NCI-H1930 (cell line): ENCODE measurements at places on chromosomes 1 and 21.

DNA sequence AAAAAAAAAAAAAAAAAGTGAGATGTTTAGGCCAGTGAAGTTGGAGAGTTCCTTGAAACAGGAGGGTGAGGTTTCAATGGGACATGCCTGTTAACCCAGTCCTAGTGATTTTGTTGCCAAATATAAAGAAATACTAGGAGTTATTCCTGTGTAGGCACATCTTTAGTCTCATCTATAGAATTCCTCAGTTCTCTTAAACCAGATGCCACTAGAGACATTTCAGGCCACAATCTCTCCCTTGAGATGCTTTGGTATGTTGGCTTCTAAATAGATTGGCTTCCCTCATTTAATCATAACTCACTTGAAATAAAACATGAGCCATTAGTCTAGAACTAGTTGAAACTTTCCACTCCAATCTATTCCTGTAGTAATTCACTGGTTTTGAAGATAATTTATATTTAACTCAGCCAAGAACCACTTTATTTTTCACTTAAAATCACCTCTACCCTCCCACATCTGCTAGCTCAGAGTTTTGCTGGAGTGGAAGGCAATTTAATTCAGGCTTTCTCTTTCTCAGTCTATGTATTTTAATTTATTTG lies 29.8 kb downstream of the GPR137B start:
- DNase-seq: no peak

DNA sequence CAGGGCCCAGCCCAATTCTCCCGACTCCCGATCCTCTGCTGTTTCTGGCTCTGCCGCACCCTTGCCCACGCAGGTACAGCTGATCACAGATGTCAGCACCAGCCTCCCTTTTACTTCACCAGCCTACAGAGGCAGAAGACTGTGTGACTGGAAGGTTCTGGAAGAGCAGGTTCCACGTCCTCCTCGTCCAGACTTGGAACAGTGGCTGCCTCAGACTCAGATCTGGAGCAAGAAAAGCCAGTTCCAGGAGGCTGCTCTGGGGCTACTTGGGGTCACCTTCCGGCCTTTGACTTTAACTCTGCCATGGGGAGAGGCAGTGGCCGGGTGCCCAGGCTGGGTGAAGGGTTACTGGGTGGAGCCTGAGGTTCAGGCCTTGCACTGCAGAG lies 16.1 kb upstream of the KLHDC7A start:
- no peak for DNase-seq

DNA sequence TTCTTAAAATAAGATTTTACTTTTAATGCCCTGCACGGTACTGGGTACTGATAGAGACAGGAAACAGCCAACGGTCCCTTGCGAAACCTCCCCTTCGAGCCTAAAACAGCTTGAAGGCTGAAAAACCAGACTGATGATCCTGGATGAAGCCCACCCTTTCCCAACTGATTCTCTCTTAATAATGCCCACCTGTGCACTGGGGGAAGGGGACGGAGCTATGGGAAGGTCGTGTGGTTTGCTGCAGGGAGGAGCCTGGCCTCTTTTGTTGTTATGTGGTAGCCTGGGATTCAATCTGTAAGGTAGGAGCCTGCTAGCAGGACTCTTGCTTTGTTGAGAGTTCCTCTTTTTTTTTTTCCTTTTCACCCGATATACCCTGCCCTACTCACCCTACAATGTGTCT lies 25.6 kb downstream of the SAMSN1 start:
- no peak for DNase-seq

DNA sequence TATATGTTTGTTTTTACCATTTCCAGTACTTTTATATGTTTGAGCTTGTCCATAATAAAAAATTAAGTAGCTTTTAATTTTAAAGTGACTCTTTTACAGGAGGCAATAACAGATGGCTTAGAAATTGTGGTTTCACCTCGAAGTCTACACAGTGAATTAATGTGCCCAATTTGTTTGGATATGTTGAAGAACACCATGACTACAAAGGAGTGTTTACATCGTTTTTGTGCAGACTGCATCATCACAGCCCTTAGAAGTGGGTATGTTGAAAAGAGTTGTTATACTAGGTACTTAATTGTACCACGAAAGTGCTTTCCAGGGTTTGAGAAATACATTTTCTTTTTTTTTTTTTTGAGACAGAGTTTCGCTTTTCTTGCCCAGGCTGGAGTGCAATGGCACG lies 46.1 kb downstream of the RNF2 start:
- no peak for DNase-seq

GRCh38 chr21:32322103-32322502 lies 23.4 kb downstream of the MRAP start:
- DNase-seq: no peak

DNA sequence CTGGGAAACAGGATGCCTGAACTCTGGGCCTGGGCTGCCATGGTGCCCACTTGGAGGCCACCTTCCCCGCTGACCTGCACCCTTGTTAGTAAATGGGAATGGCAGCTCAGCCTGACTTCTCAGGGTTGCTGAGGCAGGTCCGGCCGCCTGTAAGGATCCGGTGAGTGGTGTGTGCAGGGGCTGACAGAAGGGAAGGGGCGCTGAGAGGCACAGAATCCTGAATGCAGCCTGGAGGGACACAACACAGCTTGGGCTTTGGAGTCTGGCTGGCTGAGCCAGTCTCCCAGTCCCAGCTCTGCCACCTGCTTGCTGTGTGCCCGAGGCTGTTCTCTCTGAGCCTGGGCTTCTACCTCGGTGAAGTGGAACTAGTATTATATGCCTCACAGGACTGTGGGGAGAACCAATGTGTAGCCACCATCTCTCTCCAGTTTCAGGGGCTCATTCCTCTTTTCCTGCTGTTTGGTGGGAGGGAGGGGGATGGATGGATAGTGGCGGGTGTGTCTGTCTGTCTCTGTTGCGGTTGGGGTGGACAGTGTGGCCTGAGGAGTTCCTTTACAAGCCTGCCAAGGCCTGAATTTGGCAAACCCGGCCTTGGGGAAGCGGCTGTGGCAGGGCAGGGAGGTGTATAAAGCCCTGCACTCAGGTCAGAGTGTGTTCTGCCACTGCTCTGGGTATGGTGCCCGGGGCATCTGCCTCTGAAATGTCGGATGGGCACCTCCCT lies 18.0 kb downstream of the ADORA1 start:
- no peak for DNase-seq

DNA sequence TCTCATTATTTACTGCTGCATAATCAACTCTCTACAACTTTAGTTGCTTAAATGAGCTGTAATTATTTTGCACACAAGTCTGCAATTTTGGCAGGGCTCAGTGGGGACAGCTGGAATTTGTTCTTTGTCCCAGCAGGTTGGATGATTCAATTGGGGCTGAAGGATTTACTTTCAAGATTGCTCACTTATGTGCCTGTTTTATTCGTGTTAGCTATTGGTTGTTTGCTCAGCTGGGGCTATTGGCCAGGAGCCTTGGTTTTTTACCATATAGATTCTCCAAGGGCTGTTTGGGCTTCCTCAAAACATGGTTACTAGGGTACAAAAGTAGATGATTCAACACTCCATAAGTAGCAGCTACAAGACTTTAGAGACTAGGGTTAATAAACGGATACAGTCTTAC lies 13.4 kb downstream of the OR10R2 start:
- peak; percentile 76 for DNase-seq

- DNase-seq: no peak
These were observed 43.4 kb upstream of the RHOU start for GRCh38 chr1:228691926-228692325.

DNA sequence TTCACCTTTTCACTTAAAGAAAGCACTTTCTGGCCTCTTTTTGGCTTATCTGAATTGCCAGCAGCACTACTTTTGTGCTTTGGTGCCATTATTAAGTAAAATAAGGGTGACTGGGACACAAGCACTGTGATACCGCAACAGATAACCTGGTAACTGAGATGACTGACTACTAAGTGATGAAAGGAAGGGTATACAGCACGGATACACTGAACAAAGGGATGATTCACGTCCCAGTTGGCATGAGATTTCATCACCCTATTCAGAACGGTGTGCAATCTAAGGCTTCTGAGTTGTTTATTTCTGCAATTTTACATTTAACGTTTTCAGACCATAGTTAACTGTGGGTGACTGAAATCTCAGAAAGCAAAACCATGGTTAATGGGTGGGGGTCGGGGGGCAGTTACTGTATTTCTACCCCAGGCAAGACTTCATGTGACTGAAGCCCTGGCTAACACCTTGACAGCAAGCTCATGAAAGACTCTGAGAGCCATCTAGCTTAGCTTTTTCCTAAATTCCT lies 102.8 kb downstream of the CLIC6 start:
- no peak for DNase-seq

DNA sequence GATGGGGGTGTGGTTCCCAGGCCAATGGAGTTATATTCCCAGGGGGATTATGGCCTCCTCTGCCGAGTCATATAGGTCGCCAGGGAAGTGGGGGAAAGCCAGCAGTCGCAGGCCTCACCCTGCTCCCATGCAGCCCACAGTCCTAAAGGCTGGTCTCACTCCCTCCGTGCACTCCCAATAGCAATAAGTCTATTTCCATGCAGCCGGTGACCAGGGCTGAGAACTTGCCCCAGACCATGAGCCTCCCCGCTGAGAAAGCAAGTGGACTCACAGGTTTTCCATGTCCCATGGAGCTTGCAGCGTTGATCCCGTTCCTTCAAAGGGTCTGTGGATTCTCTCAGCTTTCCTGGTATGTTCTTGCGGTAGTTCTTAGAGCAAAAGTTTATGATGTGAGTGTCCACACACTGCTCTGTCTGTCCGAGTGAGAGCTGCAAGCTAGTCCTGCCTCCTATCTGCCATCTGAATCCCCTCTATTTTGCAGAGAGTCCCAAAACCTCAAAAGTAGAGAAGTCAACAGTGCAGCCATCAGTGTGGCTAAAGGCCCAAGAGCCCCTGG lies 81.7 kb upstream of the TMPRSS2 start:
- DNase-seq: no peak

DNA sequence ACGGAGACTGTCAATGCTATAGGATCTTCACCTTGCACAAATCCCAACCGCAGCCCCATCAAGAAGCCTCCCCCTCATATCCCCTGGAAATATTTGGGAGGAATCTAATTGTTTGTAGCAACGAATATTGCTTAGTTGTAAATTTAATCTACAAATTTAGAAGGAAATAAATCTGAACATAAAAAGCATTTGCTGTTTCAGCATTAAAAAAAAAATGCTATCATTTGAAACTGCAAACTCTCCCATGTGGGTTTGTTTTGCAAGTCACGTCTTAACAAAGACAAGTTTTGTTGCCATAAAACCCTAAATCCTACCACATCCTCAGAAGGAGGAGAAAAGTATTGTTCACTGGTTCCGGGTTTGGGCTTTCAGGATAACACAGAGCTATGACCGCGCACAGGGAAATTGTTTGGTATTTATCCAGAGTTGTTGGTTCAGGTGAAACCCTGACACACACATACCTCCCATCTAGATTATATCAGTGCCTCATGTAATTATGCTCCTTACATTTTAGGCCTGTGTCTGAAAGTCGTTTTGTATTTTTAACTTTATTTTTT lies 279.6 kb downstream of the TM2D1 start:
- no peak for DNase-seq

DNA sequence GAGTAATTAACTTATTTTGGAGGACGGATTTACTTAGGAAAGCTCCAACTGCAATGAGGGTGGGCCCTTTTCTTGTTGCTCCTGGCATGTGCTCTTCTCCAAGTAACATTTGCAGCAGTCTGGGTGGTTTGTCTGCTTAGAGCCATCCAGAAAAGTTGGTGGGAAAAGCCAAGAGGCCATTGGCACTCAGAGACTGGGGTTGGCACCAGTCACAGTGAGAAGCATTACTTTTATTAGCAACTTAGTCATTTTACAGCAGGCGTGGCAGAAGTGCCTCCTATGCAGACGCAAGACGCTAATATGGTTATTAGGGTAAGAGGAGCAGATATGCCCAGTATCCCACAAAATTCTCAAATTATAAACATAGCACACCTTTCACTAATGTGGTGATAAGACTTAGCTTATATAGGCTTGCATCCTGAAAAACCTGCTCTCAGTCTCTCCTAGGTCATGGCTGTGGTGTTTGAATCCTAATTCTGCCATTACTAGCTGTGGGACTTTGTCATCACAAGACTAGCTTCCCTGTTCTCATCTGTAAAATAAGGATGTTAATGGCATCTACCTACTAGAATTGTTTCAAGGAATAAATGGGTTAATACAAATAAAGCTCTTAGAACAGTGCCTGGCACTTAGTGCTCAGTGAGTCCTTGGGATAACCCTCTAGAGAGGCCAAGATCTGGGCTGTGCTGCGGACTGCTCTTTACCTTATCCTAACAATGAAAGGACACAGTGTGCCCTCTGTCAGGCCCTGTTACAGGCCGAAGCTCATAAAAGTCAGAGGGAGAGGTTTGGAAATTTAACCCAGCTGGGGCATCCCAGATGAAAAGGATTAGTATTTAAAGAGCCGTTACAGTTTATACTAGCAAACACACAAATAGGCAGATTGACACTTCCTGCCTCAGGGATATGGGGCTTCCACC lies 154.6 kb downstream of the ROR1 start:
- DNase-seq: no peak

- DNase-seq: no peak
These were observed 45.2 kb upstream of the DPT start for GRCh38 chr1:168774241-168774640.

- no peak for DNase-seq
These were observed 345 bp downstream of the FTCD start for GRCh38 chr21:46154955-46155513.

DNA sequence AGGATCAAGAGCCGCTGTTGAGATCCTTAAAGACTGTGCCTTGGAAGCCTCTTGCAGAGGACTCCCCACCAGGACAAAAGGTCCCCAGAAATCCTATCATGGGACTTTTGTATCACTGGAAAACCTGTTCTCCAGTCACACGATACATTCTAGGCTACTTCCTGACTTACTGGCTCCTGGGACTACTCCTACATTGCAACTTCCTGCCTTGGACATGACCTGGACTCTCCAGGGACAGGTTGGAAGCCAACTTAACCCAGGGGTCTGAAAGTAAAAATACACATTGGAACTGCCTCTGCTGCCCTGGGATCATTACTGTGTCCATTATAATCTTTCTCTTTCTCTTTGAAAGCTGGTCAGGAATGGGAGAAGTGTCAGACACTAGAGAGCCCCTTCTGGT lies 9.9 kb downstream of the PIGV start:
- DNase-seq: no peak

GRCh38 chr1:225651872-225652728 lies 823 bp downstream of the ENAH start:
- DNase-seq: peak; percentile 39

DNA sequence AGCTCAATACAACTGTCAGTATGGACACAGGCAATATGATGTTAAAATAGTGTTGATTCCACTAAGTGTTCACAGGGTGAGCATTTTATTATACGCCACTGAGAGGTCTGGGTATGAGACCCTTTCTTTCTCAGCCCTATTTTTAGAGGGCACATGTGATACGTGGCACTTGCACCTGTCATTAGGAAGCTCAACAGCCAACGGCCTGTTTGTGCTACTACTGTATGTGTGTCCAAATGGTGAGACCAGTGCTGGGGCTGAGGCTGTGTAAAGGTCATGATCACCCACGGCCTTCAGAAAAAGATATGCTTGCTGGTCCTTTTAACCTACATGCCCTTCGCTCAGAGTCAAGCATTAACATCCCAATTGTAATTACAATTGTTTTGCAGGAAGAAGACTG lies 176.2 kb downstream of the DUSP10 start:
- DNase-seq: no peak
